ENCODE measurements at places on chromosomes 7 and 10.

DNA sequence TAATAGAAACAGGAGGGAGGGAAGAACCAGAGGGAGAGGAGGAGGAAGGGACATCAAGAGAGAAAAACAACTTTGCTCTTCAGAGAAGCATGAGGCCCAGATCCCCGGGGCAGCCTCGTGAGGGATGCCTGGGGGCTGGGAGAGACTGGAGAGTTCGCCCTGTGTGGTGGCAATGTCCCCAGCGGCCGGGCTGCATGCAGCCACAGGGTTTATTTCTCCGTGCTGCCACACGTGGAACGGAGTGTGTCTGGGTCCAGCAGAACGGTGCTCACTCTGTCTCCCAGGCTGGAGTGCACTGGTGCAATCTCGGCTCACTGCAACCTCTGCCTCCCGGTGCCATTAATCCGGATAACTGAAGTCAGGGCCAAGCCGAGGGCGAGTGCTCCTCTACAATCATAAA lies 257.7 kb downstream of the ACTR3B start:
- DNase-seq, result no peak

GRCh38 chr10:100923580-100923979 lies 10.8 kb downstream of the SLF2 start:
- DNase-seq, result no peak

DNA sequence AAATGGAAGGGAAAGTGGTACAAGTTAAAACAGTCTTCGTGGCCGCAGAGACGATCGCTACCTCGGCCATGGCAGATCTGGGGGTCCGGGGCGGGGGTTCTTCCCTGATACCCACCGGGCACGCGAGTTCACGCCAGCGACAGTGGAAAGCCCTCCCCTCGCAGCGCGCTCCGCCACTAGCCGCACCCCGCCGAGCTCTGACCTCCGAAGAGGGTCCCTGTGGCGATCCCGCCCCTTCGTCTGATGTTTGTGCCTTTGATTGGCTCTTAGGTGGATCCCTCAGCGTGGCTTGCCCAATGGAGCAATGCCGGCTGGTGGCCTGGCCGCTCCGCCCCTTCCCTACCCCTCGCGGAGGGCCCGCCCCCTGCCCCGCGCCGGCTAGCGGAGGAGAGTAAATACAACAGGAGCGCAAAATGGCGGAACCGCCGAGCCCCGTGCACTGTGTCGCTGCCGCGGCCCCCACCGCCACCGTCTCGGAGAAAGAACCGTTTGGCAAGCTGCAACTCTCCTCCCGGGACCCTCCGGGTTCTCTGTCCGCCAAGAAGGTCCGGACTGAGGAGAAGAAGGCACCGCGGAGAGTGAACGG lies at the start of gene RSBN1L:
RSBN1L (plus strand) TSS at position 403 of the 586 bp plus-strand sequence; CDS start at position 414, 11 bp downstream.
- DNase-seq, result peak; percentile 96

GRCh38 chr10:99920901-99921300 lies 88.8 kb downstream of the DNMBP start:
- DNase-seq, result no peak

DNA sequence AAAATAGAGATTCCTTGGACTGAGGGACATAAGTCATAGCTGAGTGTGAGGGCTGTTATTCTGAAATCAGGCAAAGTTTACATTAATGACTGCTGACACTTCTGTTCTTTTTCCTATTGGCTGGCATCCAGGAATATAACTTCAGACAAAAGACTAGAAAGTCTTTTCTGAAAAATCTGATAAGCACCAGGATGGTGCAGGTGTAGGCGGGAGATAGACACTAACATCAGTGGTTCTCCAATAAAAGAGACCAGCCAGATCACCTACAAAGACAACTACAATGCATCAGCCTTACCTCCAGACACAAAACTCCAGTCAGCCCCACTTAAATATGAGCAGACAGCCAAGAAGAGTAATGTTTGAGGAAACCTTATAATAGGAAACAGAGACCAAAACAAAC lies 168.3 kb upstream of the LRGUK start:
- no peak for DNase-seq

- DNase-seq, result no peak
Measured at GRCh38 chr7:98038321-98038720, 48.3 kb upstream of the OCM2 start.

DNA sequence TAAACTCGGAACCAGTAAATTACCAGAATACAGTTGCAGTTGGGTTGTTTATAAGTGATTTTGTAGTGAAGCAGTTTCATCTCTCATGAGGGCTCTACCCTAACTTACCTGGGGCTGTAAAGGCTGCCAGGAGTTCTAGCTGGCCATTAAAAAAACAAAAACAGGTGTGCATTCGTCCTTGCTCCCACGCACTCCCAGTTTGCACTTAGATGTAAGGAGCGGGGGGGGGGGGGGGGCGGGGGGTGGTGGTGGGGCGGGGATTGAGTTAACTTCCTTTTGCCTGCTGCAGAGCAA lies 2.3 kb upstream of the PFKFB3 start:
- DNase-seq, result no peak

All from NCI-H774 (cell line).